ENCODE measurements at places on chromosomes 7 and 10. TPM values are rescaled to one million over a fixed set of nuclear protein-coding genes. Genes with fewer than 3 reads are reported as not detected.

RPEL1 gene
- total RNA-seq = not detected

ATG9B gene
- total RNA-seq = not detected

ABCB4 gene
- total RNA-seq = 5.9 TPM

DNA sequence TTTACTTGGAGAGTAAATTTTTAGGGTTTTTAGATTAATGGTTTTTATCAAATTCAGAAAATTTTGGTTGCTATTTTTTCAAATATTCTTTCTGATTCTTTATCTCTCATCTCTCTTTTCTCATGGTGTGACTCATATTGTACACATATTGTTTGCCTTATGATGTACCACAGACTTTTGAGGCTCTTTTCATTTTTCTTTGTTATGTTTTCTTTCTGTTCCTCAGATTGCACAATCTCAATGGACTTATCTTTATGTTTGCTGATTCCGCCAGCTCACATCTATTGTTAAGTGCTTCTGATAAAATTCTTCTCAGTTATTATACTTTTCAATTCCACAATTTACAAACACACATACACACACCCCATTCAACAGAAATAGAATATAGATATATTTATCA, 168.2 kb upstream of the IGFBP3 start:
- no peaks in the 10 kb centered on the region for H3K4me1 ChIP-seq
- no peak for DNase-seq
- no peak overlapping the region for H3K27ac ChIP-seq
- H3K4me3 ChIP-seq = no peak overlapping the region
- H3K36me3 ChIP-seq = no peaks in the 10 kb centered on the region

- H3K27ac ChIP-seq = no peak overlapping the region
- no peak overlapping the region for H3K4me3 ChIP-seq
- H3K36me3 ChIP-seq = no peaks in the 10 kb centered on the region
- H3K27me3 ChIP-seq = no peaks in the 10 kb centered on the region
These were observed 867 bp downstream of the ATP6V0E2 start for GRCh38 chr7:149874644-149875028.

GRCh38 chr7:115013886-115014285, 92.0 kb downstream of the MDFIC start:
- H3K27ac ChIP-seq = no peak overlapping the region
- H3K4me3 ChIP-seq = no peak overlapping the region
- H3K27me3 ChIP-seq = no peaks in the 10 kb centered on the region
- no peaks in the 10 kb centered on the region for H3K36me3 ChIP-seq

- no peaks in the 10 kb centered on the region for H3K36me3 ChIP-seq
- peaks cover 54% of the 10 kb centered on the region for H3K4me1 ChIP-seq
- peak; percentile 60 for DNase-seq
- peak overlapping the region; percentile 70 for H3K27ac ChIP-seq
These were observed 90.5 kb downstream of the RNF216 start for GRCh38 chr7:5690931-5691473.

DNA sequence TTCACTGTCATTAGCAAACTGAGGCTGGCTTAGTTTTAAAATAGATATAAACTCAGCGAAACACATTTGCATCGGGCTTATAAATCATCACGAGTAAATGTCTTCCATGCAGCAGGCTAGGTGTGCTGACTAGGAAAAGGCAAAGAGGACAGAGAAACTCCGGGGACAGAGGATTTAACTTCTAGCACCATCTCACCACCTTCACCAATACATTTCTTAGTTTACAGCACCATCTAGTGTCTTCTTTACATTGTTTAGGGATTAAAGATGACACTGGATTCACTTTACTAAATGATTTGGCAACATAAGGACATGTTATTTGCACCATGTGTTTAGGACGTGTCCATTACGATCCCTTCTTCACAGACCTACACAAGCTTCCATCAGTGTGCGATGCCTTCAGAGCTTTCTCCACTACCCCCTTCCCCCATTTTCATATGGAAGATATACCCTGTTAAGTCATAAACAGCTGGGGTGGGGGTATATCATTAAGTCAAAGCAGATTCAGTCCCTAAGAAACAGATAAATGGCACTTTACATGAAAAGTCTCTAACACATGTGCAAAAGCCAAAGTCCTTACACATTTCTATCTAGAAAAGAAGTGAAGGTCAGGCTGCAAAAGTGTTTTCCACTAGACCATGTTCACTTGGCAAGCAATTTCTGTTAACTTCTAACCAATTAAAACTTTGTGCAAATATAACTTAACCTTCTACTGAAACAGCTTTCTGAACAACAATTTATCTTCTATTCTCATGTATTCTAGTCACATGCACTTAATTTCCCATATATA, 103.3 kb downstream of the GRB10 start:
- H3K27me3 ChIP-seq = no peaks in the 10 kb centered on the region
- H3K36me3 ChIP-seq = peaks cover 3% of the 10 kb centered on the region
- H3K27ac ChIP-seq = no peak overlapping the region
- peaks cover 26% of the 10 kb centered on the region for H3K4me1 ChIP-seq

DNA sequence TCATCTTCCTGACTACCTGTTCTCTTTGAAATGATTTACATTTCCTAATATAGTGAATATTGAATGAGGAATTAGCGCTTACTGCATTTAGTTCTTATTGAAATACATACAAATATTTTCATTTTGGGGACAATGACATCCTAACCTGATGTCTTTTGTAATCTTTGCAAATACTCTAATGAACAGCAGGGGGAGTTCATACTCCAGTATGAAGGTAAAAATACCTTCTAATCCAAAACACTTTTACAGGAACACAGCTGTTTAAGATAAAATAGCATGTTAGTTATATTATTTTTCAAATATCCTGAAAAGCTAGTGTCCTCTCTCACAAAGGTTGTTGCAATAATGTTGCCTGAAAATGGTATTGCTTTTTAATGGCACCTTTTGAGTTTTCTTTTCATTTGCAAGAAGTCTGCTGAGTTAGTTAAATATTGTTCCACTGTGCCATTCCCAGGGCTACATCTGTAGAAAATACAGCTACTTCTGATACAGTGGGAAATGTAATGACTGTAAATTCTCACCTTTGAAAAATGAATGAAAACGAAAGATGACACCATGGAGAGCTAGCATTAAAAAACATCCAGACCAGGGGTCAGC, 400.0 kb downstream of the PHF14 start:
- H3K27ac ChIP-seq = no peak overlapping the region
- no peak overlapping the region for H3K4me3 ChIP-seq
- H3K4me1 ChIP-seq = no peaks in the 10 kb centered on the region

- H3K27ac ChIP-seq = no peak overlapping the region
- H3K27me3 ChIP-seq = no peaks in the 10 kb centered on the region
- no peak overlapping the region for H3K4me3 ChIP-seq
- no peak for DNase-seq
These were observed 92.4 kb downstream of the TMEM106B start for GRCh38 chr7:12303495-12303894.

GRCh38 chr10:110708776-110709443, 64.8 kb downstream of the RBM20 start:
- no peaks in the 10 kb centered on the region for H3K4me1 ChIP-seq
- H3K4me3 ChIP-seq = no peak overlapping the region
- H3K36me3 ChIP-seq = no peaks in the 10 kb centered on the region
- no peaks in the 10 kb centered on the region for H3K27me3 ChIP-seq
